Right lobe of liver (tissue), 6 donors: ENCODE measurements at places on chromosomes 7 and 10.

- DNase-seq = no peak
Measured at GRCh38 chr7:40329601-40330153, 194.9 kb downstream of the SUGCT start.

- DNase-seq = no peak
Measured at GRCh38 chr7:33743594-33743993, 161.7 kb upstream of the BMPER start.

DNA sequence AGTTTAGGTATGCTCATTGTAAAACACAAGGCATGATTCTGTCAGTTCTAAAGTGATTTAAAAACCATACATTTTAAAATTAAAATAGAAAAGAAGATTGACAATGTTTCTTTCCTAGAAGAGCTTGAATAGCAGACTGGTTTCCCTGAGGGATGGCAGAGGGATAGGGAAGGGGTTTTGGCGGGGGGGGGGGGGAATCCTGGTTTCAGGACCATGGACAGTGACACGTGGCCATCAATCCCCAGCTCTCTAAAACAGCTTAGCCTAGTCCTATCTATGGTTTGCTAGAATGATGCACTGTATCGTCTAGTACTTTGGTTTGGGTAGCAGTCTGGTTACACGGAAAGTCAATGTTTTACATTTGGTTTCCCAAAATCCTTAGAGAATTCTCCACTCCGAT is 88.7 kb downstream of the PHYHIPL start:
- DNase-seq = no peak

DNA sequence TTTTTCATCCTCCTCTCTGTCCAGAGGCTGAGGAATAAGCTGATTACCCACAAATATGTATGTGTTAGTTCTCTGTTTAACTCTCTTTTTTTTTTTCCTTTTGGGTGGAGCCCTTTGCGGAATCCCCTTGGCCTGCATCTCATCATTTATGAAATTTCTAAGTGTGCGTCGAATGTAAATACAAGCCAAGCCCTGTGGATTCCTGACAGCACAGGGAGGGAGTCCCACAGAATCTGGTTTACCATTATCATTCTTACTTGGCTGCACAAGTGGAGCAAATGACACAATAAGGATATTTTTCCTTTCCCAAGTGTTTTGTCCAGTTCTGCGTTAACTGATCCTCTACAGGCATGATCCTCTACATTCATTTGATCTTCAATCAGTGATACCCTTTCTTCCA is 11.4 kb downstream of the STK31 start:
- DNase-seq = no peak

GRCh38 chr10:115860182-115861107 is 412.6 kb downstream of the GFRA1 start:
- DNase-seq = no peak

DNA sequence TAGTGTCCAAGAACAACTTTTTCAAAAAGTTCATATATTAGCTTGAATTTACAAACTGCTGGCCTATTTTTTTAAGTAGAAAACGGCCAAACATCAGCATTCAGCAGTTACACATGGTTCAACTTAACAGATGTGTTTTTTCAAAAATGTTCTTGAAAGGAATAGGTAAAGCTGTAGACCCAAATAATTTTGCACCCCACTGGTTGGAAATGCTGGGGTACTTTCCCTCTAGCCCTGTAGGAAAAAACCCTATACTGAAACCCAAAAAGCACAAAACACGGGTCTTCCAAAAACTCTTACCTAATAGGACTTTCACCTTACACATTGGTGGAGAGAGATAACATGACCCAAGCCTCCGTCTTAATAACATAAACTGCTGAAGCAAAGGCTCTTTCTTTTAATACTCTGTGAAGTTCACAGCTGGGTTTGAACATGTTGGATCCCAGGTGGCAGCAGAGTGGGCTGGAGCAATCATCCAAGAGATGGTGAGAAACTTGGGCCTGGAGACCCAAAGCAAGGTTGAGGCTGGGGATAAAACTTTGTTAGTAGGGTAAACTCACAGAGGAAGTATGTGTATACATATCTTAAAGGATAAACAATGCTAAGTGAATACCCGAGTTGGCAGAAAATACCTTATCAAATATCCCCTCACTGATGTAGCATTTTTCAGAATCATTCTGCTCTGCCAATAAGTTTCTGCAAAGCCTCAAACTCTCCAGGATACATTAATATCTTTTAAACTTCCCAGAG is 629 bp upstream of the DNAJC9 start:
- DNase-seq = no peak
